Omental fat pad (tissue), 4 donors: ENCODE measurements at places on chromosomes 11 and 22.

DNA sequence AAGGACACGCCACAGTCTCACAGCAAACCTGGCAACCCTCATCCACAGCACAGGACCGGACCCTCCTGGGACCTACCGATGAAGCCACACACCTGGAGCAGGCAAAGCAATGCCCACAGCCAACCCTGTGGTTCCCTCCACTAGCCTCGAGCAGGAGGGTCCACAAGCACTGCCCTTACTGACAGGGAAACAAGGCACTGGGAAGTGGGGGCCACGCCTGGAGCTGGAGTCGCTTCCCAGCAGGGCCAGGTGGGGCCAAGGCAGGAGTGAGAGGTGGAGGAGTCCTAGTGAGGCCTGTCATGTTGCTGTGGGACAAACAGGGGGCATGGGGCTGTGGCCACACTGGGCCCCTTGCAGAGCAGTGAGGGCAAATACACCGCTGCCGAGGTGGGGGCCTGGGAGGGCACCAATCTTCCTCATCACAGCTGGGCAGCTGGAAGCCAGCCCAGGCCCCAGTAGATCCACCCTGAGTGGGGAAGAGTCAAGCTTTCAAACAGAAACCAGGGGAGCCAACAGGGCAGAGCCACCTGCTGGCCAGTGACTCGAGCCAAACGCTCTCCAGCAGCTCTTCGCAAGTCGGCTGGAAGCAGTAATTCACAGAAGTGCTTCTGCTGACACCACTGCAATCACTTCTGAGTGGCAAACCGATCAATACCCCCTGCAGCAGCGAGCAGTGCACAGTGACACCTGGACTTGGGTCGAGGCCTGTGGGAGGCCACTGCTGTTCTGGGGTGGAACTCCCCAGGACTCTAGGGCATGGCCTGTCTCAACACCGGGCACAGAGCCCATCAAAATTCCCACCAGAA, 13.7 kb downstream of the SULT4A1 start:
- no peak for DNase-seq

- no peak for DNase-seq
Measured at GRCh38 chr22:37141971-37142370, 7.7 kb downstream of the IL2RB start.

DNA sequence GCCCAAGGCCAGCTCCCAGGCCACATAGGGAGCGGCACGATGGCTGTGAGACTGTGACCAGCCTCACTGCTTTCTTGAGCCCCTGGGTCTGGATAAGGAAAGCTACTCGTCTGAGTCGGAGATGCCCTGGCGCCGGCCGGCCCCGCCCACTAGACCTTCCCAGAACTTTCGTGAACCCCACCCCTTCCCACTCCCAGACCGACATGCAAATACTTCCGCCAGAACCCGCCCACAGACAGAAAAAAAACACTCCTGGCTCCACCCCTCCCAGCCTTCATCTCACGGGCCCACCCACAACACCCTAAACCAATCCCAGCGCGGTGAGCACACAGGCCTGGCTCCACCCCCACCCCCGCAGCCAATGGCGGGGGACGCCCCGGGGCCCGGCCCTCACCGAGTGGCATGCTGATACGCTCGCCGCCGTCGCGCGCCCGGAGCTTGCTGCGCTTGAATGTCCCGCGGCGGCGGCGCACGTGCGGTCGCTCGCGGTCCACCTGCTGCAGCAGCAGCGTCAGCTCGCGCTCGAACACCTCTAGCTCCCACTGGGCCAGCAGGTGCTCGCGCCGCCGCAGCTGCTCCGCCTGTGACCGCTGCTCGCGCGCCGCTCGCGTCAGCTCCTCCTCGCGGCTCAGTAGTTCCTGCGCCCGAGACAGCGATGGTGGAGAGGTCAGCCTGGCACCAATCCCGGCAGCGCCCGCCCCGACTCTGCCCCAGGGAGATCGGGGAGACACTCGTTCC, 7.0 kb downstream of the MAP3K11 start:
- DNase-seq = peak; percentile 79

- DNase-seq = no peak
Measured at GRCh38 chr11:1299621-1300020, 9.8 kb downstream of the TOLLIP start.

GRCh38 chr11:34308913-34309585, 48.8 kb downstream of the ABTB2 start:
- no peak for DNase-seq

- no peak for DNase-seq
Measured at GRCh38 chr11:30143098-30143705, 87.6 kb upstream of the FSHB start.

DNA sequence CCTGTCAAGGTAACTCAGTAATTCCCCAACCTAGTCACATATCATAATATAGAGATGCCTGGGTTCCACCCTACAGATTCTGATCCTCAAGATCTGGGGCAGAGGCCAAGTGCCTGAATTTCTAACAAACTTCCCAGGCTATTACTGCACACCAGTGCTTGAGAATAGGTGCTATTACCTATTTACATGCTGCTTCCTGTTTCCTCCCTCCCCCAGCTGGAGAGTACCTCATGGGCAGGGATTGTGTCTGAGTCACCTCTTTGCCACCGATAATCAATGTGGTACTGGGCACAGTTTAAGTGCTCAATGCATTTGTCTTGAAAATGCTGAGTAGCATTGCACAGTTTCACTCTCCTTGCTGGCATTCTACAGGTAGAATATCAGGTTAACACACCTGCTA, 582.2 kb upstream of the CADM1 start:
- DNase-seq = no peak

- no peak for DNase-seq
Measured at GRCh38 chr11:78428773-78429172, 11.2 kb upstream of the GAB2 start.

DNA sequence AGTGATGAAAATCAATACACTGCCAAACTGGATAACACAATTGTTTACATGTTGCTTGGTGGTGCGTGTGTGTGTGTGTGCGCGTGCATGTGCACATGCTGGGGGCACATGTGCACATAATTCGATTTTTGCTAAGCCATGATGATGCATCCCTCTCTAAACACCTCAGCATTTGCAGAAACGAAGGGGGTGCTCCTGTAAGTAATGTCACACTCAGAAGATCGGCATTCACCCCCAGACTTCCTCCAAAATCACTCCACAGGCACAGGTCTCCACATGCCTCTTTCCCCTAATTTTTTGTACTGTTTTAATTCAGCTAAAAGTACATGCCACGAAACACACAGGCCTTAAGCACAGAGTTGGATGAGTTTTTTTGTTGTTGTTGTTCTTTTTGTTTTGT, 341.5 kb downstream of the SHANK2 start:
- no peak for DNase-seq

- no peak for DNase-seq
Measured at GRCh38 chr22:25896592-25896991, 154.6 kb downstream of the MYO18B start.

DNA sequence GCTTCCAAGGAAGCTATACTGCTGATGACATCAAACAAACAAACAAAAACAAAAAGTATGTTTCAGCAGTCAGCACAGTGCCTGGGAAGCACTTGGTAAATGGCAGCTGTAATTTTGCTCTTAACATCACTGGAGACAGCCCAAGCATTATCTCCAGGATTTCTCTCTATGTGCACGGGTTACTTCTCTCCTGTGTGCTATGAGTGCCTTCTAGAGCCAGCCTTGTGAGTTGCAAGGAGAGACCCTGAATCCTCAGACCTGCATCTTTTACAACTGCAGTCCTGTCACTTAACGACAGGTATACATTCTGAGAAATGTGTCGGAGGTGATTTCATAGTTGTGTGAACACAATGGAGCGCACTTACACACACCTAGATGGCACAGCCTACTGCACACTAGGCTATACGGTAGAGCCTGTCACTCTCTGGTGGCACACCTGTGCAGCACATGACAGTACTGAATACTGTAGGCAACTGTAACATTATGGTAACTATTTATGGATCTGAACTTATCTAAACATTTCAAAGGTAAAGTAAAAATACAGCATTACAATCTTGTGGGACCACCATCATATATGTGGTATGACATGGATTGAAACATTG, 662.5 kb upstream of the B3GAT1 start:
- DNase-seq = no peak

DNA sequence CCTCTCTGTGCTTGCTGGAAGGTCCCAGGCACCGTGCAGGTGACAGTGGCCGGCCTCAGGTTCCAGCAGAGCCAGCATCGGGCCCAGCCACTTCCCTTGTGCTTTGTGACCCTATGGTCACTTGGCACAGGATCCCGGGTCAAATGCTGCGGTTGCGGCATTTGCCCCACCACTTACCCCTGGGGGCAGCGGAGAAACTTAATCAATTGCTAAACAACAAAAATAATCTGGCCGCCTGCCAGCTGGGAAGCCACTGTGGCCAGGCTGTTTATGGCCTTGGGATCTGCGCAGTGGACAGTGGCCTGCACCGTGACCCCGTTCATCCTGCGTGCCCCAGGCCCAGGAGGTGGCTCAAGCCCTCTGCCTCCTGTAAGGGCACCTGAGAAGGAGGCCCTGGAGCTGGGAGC, 65.0 kb downstream of the LRP5 start:
- no peak for DNase-seq

DNA sequence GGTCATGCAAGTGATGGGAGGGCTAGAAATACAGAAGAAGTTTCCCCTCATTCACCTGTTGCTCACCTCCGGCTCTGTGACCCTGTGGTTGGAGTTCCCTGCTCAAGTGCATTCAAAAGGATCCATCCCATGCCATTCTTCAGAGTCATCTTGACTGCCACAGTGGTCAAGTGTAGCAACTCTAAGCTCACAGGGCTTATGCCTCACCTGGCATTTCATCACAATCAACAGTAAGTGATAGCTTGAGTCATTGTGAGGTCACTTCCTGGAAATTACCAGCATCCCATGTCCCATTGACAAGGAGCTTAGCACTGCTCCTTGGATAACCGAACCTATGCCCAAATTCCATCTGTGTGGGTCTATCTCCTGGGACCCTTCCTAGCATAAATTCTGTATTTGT, 55.6 kb downstream of the OR4C45 start:
- no peak for DNase-seq

DNA sequence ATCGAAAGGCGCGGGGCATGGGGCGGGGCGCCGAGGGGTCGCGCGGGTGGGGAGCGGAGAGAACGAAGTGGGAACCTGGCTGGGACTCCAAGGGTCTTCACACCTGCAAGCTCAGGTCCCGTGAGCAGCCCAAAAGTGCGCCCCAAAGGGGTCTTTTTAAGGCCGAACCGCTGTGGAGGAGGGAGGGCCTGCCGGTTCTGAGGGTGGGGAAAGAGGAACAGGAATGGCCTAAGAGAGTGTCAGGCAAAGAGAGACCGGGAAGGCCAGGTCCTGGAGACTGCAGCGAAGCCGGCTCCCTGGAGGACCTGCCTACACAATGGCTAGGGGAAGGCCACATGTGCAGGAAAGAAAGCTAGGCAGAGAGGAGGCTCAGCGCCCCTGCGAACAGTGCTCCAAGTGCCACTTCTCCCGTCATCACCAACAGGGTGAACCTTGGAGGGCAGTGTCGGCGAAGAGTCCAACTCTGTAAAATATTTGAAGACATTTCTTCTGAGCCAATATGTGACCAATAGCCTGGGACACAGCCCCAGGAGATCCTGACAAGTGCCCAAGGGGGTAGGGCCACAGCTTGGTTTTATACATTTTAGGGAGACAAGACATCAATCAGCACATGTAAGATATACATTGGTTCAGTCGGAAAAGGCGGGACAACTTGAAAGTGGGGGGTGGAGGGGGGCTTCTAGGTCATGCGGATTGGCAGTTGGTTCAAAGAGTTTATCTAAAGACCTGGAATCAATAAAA, 710 bp upstream of the DGCR2 start:
- no peak for DNase-seq

DNA sequence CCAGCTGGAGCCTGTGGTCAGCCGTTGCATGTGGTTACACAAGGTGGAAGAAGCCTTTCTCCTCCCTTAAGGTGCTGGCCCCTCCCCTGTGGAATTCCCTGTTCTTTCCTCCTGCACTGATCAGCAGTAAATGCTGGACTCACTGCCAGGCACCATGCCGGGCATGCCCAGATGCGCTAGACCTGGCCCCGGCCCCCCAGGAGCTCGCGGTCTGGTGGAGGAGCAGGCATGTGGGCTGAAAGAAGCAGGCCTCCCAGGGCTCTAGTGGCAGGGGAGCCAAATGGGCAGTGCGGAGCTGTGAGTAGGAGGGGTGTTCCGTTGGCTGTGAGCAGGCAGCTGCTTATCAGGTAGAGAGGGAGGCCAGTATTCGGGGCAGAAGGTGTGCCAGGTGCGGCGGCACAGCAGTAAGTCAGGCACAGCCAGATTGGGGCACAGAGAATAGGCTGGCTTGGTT, 10.2 kb downstream of the DGKZ start:
- no peak for DNase-seq

- no peak for DNase-seq
Measured at GRCh38 chr22:35226958-35227647, 30.2 kb upstream of the HMGXB4 start.

DNA sequence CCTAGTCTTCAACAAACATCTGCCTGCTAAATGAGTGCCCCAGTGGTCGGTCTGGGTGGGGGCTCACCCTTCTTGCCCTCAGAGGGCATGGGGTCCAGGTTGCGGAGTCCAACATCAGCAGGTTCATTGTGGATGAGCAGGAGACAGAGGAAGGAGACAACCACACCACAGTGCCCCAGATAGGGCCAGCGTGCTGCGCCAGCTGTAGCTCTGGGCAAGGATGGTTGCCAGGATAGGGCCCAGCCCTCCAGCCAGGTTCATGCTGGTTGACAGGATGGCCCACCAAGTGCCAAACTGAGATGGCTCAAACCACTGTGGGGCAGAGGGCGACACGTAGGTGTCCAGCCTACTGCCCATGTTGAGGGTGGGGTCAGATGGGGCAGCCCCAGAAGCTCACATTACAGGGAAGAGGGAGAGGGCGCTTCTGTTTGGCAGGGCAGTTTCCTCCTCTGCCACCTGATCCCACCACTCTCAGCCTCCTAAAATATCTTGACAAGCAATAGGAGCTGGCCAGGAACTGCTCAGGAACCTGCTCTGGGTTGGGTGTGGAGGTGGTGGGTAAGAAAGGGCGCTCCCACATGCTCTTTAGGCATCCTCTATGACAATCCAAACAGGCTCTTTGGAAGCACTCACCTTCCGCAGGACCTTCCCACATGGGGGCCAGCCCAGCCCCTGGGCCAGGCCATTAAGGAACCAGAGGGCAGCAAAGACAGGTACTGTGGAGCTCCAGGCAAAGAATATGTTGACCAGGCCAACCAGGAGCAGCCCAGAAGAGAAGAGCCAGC, 2.9 kb downstream of the SLC37A4 start:
- no peak for DNase-seq

DNA sequence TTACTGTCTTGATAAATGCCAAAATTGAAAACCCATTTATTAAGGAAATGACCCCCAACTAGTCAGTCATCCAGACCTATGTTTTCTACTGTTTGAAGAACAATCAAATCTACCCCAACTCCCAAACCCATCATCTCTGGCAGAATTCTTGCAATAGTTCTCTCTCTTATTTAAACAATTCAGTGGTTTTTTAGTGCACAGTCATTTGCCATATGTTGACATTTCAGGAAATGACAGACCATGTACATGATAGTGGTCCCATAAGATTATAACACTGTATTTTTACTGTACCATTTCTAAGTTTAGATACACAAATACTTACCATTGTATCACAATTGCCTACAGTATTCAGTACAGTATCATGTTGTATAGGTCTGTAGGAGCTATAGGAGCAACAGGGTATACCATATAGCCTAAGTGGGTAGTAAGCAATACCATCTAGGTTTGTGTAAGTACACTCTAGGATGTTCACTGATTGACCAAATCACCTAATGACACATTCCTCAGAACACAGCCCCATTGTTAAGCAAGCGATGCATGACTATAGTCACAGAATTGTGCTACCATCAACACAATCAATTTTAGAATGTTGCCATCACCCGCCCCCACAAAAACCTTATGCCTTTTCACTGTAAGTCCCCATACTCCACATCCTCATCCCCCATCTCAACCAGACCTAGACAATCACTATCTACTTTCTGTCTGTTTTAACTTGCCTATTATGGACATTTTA, 41.8 kb downstream of the MMP20 start:
- no peak for DNase-seq
